ENCODE measurements at places on chromosomes 7 and 10. TPM values are rescaled to one million over a fixed set of nuclear protein-coding genes. Genes with fewer than 3 reads are reported as not detected.
A peak's percentile ranks its signal among the peaks of the same experiment; 100 is the strongest.

- peak; percentile 99 for DNase-seq
Measured at GRCh38 chr7:134515569-134516468, 11.5 kb upstream of the AKR1B10 start.

DNA sequence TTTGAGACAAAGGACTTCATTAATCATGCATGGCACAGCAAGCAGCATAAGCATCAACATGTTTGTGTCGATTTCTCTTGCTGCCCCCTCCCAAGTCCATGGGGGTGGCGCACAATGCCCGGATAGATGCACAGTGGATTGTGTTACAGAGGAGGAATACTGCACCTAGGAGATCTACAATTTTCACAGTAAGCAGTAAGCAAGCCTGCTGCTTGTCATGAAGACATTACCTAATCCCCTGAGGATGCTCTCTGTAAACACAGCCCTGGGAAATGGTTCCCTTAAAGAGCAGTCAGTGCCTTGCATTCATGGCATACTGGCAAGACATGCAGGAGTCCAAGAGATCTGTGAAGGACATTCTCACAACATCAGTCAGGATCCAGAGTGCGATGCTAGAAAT, 137.7 kb downstream of the ETV1 start:
- DNase-seq, result no peak

GRCh38 chr7:80114159-80114558, 20.5 kb upstream of the GNAI1 start:
- no peak for DNase-seq

GRCh38 chr7:111587410-111588064, 25.2 kb upstream of the IMMP2L start:
- DNase-seq, result peak; percentile 31

GRCh38 chr7:100888291-100888987, 1.1 kb downstream of the UFSP1 start:
- no peak for DNase-seq

DNA sequence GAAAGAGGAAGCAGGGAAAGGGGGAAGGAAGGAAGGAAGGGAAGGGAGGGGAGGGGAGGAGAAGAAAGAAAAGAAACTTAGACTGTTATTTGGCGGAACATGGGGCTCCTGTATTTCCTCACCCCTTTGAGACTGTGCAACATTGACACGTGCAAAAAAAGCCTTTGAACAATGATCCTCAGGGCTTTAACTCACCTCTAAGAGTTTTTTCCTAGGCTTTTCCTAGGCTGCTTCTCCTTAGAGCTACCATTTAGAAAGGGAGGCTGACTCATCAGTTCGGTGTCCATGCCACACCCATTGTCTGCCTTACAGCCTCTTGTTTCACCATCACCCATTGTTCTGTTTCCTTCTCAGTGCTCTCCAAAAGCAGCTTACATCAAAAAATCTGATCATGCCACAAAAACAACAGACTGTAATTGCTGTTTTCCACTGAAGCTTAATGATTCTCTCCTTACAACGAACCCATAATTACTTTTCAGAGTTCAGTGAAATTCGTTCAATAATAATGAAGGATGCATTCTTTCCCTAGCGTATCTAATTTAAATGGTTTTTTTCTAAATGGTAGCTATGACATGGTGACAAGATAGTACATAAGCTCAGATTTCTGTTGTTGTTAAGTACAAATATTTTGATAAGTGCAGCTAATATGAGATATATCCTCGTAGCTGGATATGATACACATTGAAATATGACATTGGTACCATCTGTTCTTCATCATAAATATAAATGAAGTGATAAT, 90.8 kb downstream of the PRLHR start:
- peak; percentile 82 for DNase-seq

- no peak for DNase-seq
Measured at GRCh38 chr7:69687739-69688433, 89.6 kb downstream of the AUTS2 start.

The MKX gene
- total RNA-seq, result 2.6 TPM

All from PC-3 (cell line).